ENCODE measurements at places on chromosomes 4 and X.

GRCh38 chr4:87806520-87806919 lies 7.2 kb downstream of the IBSP start:
- DNase-seq = no peak

DNA sequence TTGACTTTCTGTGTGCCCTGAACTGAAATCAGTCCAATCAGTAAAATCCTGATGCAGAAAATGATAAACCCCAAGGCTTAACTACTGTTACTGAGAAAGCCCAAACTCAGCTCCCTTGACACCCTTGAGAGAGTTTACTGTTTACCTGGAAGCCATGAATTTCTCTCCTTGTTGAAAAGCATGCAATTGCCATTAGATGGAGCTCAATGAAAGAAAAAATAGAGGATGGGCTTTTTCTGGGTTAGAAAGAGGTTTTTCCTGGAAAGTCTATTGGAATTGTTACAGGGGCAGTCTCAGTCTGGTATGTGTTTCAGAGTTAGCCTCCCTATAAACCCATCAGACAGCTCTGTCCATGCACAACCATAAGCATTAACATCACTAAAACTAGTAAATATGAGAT lies 66.4 kb upstream of the C4orf54 start:
- DNase-seq = no peak

DNA sequence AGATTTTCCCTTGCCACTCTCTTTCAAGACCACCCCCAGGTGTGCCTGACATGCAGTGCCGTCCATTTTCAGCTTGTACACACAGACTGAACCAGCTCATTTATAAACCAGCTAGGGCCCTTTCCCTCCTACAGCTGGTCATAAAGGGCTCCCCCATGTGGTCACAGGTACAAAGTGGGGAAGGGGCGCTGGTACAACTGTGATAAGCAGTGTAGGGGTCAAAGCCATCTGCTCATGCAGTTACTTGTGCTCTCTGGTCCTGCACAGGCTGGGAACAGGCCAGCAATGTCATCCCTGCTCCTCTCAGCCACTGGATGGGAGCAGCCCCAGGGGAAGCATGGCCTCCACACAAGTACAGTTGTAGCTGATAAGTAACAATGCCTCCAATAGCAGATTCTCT lies 20.6 kb downstream of the GABRQ start:
- DNase-seq = no peak

- no peak for DNase-seq
These were observed 37.7 kb downstream of the MAOA start for GRCh38 chrX:43693602-43694406.

DNA sequence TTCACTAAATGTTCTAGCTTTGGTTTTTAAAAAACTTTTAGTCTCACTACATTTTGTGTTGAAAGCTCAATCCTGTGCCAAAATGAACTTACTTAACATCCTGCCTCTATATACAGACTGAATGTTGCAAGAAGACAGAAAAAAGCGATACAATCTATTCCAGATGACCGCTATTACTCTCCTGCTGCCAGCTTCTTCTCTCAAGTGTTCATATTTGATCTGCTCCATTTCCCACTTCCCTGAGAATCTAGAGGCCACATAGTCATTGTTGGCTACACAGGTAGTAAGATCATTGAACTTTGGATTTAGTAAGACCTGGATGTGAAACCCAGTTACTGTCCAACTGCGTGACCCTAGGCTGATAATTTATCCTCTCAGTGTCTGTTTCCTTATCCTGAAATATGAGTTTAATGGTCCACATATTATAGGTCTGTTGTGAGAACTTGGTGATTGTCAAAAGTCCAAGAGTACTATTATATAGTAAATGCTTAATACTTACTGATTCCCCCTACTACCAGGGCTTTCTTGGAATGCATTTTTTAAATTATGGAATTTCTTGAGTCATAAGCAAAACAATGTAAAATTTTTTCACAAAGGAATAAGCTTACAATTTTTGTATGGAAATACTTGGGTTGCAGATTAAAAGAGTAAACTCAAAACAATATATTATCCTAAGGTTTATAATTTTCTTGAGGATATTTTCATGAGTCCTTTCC lies 976.8 kb upstream of the ADGRL3 start:
- no peak for DNase-seq

DNA sequence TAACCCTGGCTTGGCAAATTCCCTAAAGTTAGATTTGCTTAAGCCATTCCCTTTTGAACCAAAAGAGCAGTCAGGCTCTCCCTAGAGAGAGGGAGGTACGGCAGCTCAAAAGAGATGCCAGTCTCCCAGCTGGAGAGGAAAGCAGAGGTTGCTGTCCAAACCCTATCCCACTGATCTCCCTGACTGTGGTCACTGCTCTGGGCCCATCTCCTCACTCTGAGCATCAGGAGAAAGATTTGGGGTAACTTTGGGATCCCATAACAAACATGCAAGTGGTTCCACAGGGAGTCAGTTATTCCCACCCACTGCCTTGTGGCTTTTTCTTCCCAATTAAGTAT lies 17.1 kb downstream of the ACSL1 start:
- no peak for DNase-seq

DNA sequence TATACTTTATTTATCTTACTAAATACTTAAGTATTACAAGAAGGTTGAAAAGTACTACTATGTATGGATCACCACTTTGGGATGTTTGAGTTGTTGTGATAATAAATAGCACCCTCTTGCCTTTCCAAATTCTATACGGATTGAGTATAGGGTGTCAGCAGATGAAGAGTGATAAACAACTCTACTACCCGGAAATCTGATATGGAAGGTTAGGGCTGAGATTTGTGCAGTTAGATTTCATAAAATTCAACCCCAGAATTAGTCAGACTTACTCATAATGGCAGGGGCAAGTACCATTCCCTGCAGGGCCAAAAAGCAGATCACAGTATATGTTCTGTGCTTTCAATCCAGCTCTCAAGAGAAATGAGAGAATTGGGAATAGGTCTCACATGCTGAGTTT lies 1008.9 kb upstream of the PCDH7 start:
- DNase-seq = no peak

DNA sequence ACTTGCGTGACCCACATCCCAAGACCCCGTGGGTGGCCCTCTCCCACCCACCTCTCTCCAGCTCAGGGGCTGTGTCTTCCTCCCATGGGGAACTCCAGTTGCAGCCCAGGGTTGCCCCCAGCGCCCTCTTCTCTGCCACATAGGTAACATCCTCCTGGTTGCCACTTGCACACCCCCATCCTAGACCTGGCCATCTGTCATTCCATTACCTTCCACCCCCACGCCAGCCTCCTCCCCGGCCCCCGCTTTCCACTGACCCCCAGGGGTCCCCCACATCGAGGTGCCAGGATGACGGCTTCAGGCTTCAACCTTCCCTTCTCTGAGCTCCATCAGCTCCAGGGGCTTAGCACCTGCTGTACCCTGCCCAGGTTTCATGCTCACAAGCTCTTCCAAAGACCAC lies 28.1 kb upstream of the IL3RA start:
- no peak for DNase-seq

GRCh38 chr4:55524844-55525571 lies 21.7 kb downstream of the CLOCK start:
- no peak for DNase-seq

DNA sequence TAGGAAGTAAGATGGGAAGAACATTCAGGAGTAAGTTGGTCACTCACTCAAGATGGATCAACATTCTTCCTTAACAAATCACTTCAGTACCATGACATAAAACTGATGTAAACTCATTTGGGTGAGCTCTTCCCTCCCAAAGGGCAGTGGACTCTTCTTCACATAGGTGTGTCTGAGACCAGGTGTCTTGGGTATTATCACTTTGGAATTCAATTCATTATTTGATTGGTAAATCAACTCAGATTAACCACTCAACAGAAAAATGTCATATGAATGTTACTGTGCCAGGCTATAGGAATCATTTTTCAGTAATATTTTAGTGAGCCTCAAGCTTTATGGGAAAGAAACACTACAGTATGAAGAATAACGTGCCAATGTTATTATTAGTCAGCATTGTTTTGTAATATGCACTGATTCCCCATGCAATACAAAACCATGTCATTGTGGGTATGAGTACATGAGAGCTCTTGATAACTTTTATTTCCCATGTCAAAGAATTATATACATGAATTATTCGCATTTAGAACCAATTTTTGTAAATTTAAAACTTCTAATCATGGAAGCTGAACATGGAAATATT lies 58.6 kb upstream of the ETNPPL start:
- no peak for DNase-seq

- DNase-seq = no peak
These were observed at the start of gene MGARP for GRCh38 chr4:139279760-139280620. Gene MGARP, minus strand, starts transcription at chr4:139280225. Its CDS starts 67 bp downstream, at chr4:139280158.

DNA sequence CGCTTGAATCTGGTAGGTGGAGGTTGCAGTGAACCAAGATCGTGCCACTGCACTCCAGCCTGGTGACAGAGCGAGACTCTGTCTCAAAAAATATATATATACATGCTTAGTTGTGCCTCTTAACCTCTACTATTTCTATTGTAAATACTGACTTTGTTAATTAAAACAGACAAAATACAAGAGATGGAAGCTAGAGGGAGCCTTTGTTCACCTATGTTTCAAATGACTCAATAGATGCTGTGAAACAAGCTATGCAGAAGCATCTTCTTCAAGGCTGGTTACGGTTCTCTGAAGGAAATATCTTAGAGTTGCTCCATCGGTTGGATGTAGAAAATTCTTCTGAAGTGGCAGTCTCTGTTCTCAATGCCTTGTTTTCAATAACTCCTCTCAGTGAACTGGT lies 6.2 kb downstream of the NCAPG start:
- DNase-seq = peak; percentile 41

GRCh38 chrX:74421036-74421739 lies at the start of gene SLC16A2:
Gene SLC16A2, plus strand, starts transcription at chrX:74421493. Its CDS starts 145 bp downstream, at chrX:74421638.
- DNase-seq = no peak

DNA sequence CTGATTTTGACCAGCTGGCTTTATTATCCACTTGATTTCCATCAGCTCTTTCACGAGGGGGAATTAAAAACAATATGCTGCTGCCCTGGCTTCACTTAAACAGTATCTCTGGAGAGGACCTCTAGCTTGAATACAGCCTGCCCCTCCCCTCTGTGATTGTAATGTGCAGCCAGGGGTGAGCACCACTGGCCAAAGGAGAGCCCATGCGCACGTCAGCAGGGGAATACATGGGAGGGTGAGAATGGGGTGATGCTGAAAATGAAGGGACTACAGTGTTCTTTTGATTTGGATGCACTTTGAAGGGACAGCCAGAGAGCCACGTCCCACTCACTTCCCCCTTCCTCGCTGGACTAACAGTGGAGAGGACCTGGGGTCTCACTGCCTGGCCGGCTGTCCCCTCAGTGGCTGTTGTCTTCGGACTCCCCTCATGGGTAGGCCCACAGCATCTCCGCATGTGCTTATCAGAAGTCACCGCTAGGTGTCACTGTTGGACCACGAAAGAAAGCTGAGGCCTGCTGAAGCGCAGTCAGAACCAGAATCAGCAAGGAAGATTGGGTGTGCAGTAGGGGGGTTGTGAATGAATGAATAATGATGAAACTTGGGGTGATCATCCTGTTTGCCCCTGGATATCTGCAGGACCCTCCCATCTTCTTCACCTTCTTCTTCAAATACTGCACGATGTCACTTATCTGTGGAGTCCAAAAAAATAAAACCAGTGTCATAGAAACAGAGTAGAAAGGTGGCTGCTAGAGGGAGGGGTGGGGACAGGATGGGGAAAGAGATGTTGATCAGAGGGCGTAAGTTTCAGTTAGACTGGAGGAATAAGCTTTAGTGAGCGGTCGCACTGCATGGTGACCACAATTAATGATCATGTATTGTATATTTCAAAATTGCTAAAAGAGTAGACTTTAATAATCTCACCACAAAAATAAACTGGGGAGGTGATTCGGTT lies 32.8 kb downstream of the CLCN4 start:
- no peak for DNase-seq

DNA sequence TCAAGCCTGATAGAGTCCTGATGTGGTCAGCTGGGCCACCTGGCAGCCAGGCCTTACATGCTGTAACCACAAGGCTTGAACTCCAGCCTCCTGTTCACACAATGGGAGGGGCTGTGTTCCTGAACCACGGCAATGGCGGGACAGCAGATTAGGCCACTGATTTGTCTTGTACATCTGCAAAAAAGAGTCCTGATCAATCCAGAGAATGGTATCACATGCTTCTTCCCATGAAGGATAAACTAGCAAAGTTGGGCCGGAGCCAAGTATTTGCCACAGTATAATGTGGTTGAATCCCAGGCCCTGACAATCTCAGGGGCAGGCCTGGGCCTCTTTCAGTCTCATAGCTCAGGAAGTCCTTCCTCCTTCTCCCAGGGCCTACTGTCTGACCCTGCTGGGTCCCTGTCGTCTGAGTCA lies 2182.5 kb upstream of the AGA start:
- DNase-seq = no peak

- DNase-seq = no peak
These were observed 38.8 kb downstream of the SEPTIN6 start for GRCh38 chrX:119654112-119654531.

GRCh38 chrX:73913580-73913979 lies 350.6 kb downstream of the CHIC1 start:
- DNase-seq = no peak

- no peak for DNase-seq
These were observed 17.2 kb upstream of the POLA1 start for GRCh38 chrX:24676403-24677024.

DNA sequence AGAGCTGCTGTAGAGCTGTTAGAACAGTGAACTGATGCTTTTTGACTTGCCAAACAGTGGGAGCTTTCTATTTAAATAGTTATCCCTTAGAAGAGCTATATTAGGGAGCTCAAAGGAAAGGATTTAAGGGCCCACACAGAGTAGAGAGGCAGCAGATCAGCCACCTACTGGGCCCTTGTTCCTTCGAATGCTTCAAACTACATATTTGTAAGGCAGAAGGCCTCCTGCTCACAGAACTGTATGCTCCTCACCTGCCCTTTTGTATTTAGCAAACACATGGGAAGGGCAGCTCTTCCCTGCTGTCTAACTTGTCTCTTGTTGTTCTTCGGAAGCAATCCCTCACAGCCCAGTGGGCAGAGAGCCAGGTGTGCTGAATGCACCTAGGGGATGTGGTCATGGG lies 38.0 kb downstream of the IL1RAPL1 start:
- DNase-seq = no peak

DNA sequence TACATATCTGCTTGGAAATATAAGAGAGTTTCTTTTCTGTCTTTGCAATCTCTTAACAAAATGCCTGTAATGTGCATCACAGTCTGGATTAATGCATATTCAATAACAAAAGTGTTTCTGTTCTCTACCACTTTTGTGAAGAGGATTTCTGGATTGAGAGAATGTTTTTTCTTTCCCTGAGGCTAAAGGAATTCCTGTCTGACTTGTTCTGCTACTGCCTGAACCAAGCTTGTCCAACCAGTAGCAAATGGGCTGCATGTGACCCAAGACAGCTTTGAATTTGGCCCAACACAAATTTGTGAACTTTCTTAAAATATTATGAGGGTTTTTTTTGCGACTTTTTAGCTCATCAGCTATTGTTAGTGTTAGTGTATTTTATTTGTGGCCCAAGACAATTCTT lies 1133.9 kb downstream of the SH3BGRL start:
- DNase-seq = no peak

GRCh38 chr4:7295197-7295910 lies 103.0 kb downstream of the SORCS2 start:
- DNase-seq = no peak

DNA sequence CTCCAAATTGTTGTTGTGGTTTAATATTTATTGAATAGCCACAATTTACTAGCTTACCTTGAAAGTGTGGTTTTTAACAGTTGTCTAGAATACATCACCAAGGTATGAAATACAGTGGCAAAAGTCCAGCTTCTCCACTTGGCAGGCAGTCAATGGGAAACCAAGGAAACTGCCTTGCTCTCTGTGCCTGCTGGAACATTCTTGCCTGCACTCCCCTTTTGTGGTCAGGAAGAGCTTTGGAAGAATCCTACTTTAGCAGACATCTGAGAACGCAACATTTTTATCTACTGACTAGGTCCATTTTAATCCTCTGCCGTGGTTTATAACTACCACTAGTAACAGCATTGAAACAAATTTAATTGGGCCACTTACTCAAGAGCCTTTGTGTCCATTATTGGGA lies 64.5 kb downstream of the TENM3 start:
- DNase-seq = no peak
